Activated gamma-delta T cell treated with Interleukin-2 at 50 U/mL for 16 hours (primary cell): ENCODE measurements at places on chromosomes 4 and X.

DNA sequence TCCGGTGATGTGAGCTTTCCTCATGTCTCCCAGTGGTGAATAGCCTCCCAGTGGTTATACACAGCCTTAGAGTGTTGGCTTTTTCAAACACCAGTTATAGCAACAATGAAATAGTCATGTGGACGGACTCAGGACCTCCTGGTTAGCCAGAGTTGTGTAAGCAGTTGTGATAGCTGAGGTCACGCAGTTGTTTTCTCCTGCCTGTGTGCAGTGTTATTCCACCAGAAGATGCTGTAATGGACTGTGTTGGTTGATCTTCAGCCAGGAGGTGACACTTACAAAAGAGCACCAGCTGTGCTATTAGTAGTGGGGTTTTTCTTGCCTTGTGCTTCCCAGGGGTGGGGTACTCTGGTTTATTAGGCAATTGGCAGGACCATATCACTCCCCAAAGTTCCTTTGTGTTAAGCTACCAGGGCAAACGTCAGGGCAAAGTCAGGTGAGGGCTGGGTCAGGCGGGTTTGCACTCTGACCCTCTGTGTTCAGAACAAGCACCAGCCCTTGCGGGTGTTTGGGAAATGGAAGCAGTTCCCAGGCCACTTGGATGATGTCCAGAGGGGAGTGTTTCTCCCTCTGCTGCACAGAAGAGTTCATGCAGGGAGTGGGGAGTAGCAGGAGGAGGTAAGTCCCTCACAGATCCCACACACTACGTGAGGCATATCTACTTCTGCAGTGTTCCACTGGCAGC is 252.6 kb downstream of the TMEM47 start:
- no peak for DNase-seq

DNA sequence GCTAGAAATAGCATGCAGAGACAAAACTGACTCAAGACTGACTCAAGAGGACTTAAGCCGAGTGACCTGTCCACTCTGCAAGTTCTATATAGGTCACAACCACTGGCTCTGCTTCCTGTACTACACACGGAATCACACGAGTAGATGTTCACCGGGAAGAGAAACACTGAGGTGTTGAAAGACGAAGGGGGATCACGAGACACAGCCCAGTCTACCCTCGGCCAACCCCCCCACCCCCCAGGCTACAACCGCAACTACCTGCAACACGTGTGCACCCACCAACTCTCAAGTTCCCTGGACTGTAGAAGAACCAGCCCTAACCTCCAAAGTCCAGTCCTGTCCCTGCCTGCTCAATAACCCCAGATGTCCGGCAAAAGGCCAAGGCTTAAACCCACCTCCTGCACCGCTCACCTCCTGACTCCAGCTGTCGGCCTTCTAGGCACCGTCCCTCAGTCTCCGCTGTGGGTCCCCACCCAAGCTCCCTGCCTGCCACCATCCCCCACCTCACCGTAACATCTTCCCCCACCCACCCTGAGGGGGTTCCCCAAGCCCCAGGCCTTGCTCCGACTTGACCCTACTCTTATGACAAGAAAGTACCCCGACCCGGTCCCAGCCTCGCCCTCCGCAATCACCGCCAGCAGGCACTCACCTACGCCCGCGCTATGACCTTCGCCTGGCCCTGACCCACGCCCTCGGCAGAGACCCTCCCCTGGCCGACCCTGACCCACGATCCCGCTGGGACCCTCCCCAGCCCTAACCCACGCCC is 739 bp downstream of the GAK start:
- DNase-seq = peak; percentile 12

- DNase-seq = no peak
Observed at GRCh38 chr4:152680988-152681603, 1.3 kb upstream of the TMEM154 start.

GRCh38 chrX:126137899-126138298 is 28.2 kb downstream of the DCAF12L2 start:
- DNase-seq = no peak

DNA sequence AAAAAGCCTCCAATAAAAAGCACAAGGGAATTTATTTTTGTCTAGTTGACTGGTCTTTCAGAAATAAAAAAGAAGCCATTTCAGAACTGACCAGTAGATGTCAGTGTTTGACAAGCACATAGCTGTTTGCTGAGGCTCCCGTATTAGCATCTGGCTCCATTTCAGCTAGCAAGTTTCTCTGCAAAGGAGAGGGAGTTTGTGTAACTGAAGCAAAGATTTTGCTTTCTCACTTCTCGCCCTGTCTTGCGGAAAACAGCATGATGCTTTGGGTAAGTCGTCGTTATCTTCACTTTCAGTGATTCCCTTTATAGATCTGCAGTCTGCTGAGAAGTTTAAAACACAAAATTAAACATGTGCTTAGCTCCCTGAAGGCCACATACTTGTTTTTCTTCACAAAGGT is 85.5 kb downstream of the CT47B1 start:
- DNase-seq = peak; percentile 5

- DNase-seq = no peak
Observed at GRCh38 chrX:51151734-51152133, 180.9 kb upstream of the NUDT10 start.
